ENCODE measurements at places on chromosomes 6 and 20.

GRCh38 chr6:125182237-125183008 lies 28.9 kb downstream of the TPD52L1 start:
- no peak for DNase-seq

- no peak for DNase-seq
These were observed 42.6 kb downstream of the DSTN start for GRCh38 chr20:17612287-17612991.

DNA sequence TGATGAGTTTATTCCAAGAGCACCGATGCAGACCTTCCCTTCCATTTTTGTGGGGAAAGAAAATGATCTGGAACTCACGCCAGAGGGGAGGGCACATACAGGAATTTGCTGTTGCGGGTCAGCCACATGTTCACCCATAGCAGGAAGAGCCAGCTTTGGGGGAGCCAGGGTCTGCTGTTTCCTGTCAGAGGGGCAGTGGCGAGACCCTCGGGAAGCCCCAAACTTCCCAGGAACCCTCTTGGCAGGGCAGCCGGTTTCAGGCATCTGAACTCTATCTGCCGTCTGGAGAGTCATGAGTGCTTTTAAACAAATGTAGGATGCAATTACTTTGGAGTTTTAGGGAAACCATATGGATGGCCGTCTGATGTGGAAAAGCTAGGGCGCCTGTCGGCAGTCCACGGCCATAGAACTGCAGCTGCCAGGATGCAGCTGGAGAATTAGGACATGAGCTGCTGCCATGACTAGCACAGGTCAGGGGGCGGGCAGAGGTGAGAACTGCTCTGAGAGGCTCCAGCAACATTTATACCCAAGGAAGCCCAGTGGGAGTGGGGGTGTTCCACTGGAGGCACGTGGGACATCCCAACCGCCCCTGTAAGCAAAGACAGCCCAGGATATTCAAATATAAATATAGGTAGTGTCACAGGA lies 14.8 kb upstream of the SERPINB9 start:
- no peak for DNase-seq

DNA sequence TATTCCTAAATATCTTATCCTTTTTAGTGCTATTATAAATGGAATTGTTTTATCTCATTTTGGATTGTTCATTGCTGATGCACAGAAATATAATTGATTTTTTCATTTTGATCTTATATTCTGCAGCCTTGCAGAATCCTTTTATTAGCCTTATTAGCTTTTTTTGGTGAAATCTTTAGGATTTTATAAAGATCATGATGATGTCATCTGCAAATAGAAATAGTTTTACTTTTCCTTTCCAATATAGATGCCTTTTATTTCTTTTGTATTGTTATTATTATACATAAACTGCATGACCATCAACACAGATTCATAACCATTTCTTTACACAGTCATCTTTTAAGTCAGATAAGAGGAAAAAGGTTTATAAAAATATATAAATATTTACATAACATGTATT lies 16.9 kb upstream of the PSMF1 start:
- DNase-seq = no peak

DNA sequence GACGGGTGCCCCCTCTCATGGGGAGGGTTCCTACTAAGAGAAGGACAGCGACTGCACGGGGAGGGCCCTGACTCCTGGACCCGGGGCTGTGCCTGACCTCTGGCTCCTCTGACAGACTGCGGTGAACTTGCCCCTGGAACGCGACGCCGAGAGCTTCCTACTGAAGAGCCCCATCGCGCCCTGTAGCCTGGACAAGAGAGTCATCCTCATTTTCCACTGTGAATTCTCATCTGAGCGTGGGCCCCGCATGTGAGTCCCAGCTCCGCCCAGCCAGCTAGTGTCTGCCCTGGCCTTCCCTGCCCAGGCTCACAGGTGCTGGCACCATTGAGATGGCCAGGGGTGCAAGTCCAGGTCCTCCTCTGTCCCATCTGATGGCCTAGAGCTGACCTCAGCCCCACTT lies 7.2 kb downstream of the CDC25B start:
- no peak for DNase-seq

- no peak for DNase-seq
These were observed 8.1 kb upstream of the CCN5 start for GRCh38 chr20:44707018-44707579.

DNA sequence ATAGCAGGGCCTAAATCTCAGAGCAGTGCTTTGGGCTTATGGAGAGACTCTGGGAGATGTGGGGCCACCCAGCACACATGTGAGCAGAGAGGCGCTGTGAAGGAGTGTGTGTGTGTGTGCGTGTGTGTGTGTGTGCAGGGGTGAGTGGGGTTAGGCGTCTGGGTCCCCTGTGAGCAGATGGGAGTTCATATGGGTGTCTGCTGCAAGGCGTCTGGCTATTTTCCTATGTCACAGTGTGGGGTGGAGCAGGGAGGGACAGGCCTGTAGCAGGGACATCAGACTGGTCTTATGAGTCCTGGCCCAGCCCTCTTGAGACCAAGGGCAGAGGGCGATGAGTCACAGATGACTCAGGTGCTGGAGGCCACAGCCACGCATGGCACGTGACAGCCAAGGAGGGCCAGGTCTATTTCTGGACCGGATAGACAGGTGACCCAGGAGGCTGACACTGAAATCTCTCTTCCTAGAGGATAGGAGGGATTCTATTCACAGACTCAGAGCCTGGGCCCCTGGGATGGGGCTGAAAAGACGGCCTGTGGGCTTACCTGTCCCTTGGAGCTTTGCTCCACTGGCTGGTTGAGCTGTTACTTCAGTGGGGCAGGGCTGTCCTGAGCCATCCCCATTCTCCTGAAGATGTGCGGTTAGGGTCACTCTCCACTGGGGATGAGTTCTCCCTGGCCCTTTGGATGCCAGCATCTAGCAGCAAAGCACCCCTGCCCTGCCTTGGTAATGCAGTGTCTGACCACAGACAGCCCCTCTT lies 28.9 kb downstream of the VEGFA start:
- DNase-seq = no peak

- DNase-seq = no peak
These were observed 393.8 kb upstream of the IMPG1 start for GRCh38 chr6:76466286-76466685.

DNA sequence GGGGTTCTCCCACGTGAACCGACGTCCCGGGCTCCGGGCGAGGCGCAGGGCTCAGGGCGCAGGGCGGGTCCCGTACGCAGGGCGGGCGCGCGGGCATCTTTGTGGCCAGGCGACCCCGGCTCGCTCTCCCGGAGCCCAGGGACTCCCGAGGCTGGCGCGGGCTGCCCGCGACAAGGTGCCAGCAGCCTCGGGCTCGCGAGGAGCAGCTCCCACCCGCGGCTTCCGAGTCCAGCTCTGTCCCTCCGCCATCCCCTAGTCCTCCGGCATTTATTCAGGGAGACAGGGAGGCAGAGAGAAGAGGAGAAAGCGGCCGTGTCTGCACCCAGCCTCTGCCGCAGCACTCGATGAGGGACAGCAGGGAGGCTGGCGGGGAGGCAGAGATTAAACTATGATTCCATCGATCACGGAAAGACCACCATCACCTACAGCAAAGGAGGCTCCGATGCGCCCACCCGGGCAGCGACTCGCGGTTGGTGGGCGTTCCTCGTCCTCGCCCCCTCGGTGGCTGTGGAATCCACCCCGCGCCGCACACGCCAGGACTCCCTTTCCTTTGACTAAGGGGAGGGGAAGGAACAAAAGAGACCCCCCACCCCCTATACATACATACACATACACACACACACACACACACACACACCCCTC lies 1.1 kb downstream of the RGS17 start:
- DNase-seq = no peak

- no peak for DNase-seq
These were observed 220.2 kb downstream of the UST start for GRCh38 chr6:148967011-148967520.

GRCh38 chr20:40754339-40754943 lies 65.4 kb upstream of the MAFB start:
- no peak for DNase-seq
